Tracheal epithelial cell (primary cell): ENCODE measurements at places on chromosomes 1 and 21. TPM values are rescaled to one million over a fixed set of nuclear protein-coding genes. Genes with fewer than 3 reads are reported as not detected.

Gene GUCA2B
- not detected in 2 replicates for total RNA-seq

Gene OR2L5
- not detected in 2 replicates for total RNA-seq

Gene ZNF683
- not detected in 2 replicates for total RNA-seq

Gene CADM3
- not detected in 2 replicates for total RNA-seq

Gene NBPF3
- 9.6 and 11.6 TPM in 2 replicates for total RNA-seq

Gene MAP10
- total RNA-seq = 0.96 and 1.1 TPM in 2 replicates

Gene LCE3E
- total RNA-seq = 0.48 TPM in 1 of 2 replicates, not detected in the other

Gene FAM110D
- under 0.01 TPM in 1 of 2 replicates, not detected in the other for total RNA-seq

Gene EPHB2
- total RNA-seq = 15.1 and 63.4 TPM in 2 replicates

Gene TBX15
- total RNA-seq = under 0.01 TPM in 1 of 2 replicates, not detected in the other

Gene IQGAP3
- total RNA-seq = 0.85 and 2.9 TPM in 2 replicates
